ENCODE measurements at places on chromosomes 2 and 18. TPM values are rescaled to one million over a fixed set of nuclear protein-coding genes. Genes with fewer than 3 reads are reported as not detected.

Gene NT5DC4
- not detected for total RNA-seq

Gene FBXO15
- total RNA-seq: 0.40 TPM

Gene GCG
- total RNA-seq: not detected

Gene PDIA6
- total RNA-seq: 139 TPM

Gene APLF
- total RNA-seq: 6.9 TPM

Gene RAX
- total RNA-seq: not detected

GRCh38 chr2:43184339-43184895 lies 42.0 kb downstream of the ZFP36L2 start:
- no peak for DNase-seq
- no peak overlapping the region for H3K4me3 ChIP-seq
- H3K27ac ChIP-seq: no peak overlapping the region

DNA sequence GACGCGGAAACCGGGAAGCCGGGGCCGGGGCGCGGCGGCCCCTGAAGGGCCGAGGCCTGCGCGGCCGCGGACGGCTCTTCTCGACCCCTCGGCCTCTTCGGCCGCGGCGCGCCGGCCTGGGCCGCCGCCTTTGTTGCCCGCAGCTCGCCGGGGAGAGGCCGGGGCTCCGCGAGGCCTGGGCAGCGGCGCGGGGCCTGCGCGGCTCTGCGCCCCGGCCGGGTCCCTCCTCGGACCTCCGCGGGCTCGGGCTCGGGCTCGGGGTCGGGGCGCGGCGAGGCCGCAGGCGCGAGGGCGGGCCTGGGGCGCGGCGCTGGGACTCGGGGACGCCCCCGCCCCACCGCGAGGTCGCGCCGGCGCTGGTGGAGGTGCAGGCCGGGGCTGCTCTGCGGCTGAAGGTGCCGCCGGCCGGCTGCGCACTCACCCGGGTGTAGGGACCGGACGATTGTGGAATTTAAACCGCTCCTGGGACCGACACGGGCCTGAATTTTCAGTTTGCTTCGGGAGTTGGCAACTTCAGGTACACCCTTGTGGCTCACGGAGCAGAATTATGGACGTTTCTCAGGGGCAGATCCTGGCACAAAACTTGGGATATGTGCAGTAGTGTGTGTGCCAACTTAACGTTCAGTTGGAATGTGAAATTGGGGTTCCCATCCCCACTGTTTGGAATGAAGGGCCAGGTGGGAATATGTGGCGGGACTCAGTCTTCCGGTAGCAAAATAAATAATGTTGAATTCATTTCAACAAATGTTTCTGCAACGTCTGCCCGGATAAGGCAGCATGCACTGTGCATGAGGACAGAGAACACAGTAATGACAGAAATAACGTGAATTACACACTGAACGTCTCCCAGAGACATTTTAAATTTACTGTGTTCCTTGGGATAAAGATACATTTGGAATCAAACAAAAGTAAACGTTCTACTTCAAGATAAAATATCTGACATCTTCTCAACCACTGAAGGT lies 787 bp downstream of the SOCS6 start:
- peak; percentile 44 for DNase-seq
- H3K27me3 ChIP-seq: no peaks in the 10 kb centered on the region
- peak overlapping the region; percentile 86 for H3K27ac ChIP-seq
- H3K36me3 ChIP-seq: no peaks in the 10 kb centered on the region
- peaks cover 32% of the 10 kb centered on the region for H3K4me1 ChIP-seq
- H3K4me3 ChIP-seq: peak overlapping the region; percentile 76

DNA sequence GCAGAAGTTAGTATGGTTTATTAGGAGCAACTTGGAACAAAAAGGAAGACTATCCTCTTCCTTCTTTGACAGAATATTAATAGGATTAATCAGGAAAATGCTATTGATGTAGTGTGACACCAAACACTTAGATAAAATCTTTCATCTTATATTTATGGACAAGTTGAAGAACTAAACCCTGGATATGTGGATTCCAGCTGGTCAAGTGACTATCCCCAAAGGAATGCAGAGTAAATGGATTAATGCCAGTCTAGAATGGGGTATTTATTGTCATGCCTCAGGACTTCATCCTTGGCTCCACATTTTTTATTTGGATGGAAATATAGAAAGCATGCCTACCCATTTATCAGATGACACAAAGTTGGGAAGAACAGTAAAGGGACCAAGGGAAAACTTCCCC lies 124.0 kb upstream of the TTC39C start:
- no peak overlapping the region for H3K27ac ChIP-seq
- peaks cover 4% of the 10 kb centered on the region for H3K4me1 ChIP-seq
- H3K36me3 ChIP-seq: no peaks in the 10 kb centered on the region
- no peaks in the 10 kb centered on the region for H3K27me3 ChIP-seq
- H3K4me3 ChIP-seq: no peak overlapping the region

DNA sequence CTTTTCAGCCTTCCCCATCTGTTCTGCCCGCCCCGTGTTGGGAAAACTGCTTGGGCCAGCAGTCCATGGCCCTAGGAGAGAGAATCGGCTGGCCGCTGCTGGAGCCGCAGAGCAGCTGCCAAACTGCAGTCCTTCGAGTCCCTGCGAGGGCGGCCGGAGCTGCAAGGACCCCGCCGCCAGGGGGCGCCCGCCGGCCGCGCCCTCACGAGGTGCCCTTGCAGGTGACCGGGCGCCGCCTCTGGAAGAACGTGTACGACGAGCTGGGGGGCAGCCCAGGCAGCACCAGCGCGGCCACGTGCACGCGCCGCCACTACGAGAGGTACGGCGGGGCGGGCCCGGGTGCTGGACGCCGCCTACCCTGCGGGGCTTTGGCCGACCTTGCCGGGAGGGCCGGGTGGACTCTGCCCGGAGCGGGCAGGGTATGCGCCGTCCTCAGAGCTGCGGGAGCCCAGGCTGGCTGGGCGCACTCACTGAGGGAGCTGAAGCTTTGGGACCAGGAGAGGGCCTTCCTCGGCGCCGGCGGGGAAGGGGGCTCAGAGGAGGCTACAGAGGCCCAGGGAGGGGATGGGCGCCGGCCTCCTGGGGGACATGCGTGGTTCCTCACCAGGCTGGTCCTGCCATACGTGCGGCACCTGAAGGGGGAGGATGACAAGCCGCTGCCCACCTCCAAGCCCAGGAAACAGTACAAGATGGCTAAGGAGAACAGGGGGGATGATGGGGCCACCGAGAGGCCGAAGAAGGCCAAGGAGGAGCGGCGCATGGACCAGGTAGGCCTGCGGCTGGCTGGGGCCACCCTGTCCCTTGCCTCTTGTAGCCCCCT lies 13.6 kb downstream of the ARID5A start:
- H3K4me1 ChIP-seq: peaks cover 8% of the 10 kb centered on the region
- no peak overlapping the region for H3K4me3 ChIP-seq
- H3K27me3 ChIP-seq: no peaks in the 10 kb centered on the region
- H3K27ac ChIP-seq: peak overlapping the region; percentile 19

GRCh38 chr2:231810905-231811304 lies 24.7 kb downstream of the COPS7B start:
- peaks cover 49% of the 10 kb centered on the region for H3K36me3 ChIP-seq
- no peaks in the 10 kb centered on the region for H3K4me1 ChIP-seq
- no peak for DNase-seq

DNA sequence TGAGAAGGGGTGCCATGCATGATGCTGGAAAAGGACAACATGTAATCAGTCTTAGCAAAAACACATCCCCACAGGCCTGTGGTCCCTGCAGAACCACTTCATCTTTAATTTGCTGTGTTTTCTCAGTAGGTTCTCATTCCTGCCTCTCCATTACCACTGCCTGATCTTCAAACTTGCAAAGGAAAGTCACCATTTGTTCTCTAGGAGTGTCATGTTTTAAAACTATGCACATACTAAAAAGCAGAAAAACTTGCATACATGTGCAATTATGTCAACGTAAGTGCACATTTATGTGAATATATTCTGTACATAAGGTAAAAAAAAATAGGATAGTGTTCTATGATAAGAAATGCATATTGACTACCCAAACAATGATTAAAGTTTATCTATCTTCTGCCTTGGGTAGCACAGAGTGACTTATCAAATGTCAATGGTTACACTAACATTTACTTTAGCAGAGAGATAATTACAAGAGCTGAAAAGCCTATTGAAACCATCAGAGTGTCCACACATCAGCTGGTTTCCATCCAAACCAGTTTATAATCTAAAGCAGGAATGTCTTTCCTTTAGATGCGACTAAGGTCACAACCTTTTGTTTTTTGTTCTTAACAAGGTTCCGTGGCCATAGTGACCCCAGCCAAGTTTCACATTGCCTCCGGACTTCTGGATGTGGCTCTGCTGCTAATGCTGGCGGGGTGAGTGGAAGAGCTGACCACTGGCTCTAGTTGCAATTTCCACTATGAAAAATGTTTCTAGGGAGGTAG lies 58.7 kb upstream of the RMDN2 start:
- peaks cover 28% of the 10 kb centered on the region for H3K4me1 ChIP-seq
- H3K27ac ChIP-seq: peak overlapping the region; percentile 13
- H3K4me3 ChIP-seq: no peak overlapping the region
- no peaks in the 10 kb centered on the region for H3K36me3 ChIP-seq

DNA sequence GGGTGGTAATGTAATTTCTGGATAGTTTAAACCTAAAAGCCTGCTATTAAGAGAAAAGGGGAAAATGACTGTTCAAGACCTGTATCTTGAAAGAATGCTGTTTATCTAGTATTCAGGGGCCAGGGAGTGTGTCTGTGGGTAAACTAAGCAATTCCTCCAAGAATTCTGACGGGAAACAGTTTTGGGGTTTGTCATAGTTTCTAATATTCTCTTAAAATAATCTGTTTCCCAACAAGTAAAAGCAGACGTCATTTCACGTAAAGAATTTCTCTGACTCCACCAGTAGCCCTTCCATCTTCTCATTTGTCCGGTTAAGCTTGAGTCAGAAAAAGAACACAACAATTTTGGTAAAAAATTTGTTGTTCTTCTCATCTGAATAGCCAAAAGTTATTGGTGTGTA lies 232.1 kb upstream of the EPAS1 start:
- peak overlapping the region; percentile 23 for H3K27ac ChIP-seq
- H3K4me1 ChIP-seq: peaks cover 16% of the 10 kb centered on the region
- DNase-seq: no peak
- no peaks in the 10 kb centered on the region for H3K36me3 ChIP-seq
- no peaks in the 10 kb centered on the region for H3K27me3 ChIP-seq

GRCh38 chr2:186590759-186591505 lies 1.1 kb downstream of the ITGAV start:
- H3K27ac ChIP-seq: peak overlapping the region; percentile 96
- peak overlapping the region; percentile 75 for H3K4me3 ChIP-seq
- DNase-seq: no peak
- no peaks in the 10 kb centered on the region for H3K36me3 ChIP-seq
- no peaks in the 10 kb centered on the region for H3K27me3 ChIP-seq
